ENCODE measurements at places on chromosomes 5 and 9. TPM values are rescaled to one million over a fixed set of nuclear protein-coding genes. Genes with fewer than 3 reads are reported as not detected.

PDE6A gene
- not detected for total RNA-seq

CDH18 gene
- total RNA-seq: not detected

IL7R gene
- 30.7 TPM for total RNA-seq

GRCh38 chr9:70392850-70393249, 21.6 kb downstream of the KLF9 start:
- DNase-seq: no peak

DNA sequence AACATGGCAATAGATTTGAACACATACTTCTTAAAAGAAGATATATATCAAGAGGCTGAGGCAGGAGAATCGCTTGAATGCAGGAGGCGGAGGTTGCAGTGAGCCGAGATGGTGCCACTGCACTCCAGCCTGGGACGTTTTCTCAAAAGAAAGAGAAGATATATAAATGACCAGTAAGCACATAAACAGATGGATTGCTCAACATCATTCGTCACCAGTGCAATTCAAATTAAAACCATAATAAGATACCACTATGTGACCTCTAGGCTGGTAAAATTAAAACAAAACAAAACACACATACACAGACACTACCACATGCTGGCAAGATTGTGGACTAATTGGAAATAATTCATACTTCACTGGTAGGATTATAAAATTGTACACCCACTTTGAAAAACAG, 5.3 kb upstream of the TXN start:
- no peak for DNase-seq

DNA sequence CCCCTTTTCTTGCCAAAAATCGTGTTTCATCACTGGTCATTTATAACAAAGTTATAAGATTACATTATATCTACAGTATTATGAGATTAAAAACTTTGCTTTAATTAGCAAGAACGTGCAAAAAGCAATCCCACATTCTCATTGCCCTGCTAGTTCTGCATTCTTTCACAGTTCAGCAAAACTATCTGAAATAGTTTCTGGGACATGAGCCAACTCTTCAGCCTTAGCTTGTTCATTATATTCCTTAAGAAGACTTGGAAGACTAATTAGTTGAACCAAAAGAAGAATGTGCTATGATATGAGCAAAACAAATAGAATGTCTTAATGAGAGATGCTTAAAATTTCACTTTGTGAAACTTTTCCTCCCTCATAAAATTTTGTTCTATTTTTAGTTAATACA, 76.7 kb downstream of the ITGA1 start:
- DNase-seq: no peak

DNA sequence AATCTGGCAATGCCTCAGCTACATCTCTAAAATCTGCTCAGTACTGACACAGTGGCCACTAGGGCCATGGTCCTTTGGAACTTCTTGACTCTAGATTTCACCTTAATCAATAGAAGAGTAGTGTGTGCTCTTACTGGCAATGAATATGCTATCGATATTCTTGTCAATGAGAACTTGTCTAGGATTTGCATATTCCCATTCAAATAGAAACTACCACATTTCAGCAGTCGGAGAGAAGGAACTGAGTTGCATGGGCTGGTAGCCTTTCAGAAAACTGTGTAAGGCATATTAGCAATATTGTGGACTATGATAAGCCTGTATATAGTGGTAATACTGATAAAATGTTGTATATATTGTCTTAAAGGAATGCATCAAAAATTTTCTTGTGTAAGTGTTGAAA, 45.3 kb upstream of the NAA35 start:
- DNase-seq: no peak

DNA sequence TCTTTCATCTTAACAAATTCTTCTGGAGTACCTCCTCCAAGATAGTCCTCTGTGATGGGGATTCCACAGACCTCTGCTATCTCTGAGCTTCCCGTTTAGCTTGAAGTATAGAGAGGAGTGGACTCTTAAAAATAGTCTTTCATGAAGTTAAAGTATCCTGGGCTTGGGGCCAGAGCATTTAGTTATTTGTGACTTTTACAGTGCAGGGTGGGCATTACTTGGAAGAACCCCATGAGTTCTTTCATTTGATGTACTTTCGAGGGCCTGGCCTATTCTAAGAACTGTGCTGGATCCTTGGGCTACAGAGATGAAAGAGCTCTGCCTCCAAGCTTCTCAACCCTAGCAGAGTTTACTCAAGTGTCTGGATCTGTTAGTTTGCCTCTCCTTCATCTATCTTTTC, 131.5 kb downstream of the ZSWIM6 start:
- DNase-seq: no peak

DNA sequence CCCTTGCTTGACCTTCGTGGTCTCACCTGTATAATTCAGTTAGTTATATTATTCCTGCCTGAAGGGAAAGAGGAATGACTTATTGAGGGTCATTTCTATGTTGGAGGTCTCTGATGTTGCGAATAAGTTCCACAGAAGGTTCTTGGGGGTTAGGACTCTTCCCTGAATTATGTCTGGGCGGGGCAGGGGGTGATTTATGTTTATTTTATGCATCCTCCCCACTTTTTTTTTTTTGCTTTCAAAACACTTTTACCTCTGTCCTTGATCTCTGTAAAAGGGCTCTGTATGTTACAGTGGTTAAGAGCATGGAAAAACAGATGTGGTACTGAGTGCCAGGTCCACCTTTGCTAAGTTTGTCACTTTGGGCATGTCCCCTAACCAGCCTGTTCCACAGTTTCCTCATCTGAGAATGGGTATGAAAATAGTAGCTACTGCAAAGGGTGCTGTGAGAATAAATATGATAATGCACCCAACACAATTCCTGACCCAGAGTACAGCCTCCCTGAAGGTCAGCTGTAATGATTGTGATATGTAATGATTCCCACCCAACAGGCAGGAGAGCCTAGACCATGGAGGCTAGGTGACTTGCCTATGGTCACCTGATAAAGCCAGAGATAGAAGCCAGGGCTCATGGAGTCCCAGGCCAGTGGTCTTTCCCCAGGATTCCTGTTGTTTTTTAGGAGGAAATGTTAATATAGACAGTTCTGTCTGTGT, 54.8 kb downstream of the SLC22A5 start:
- DNase-seq: peak; percentile 36

GRCh38 chr9:92488681-92489550, 6.6 kb upstream of the ASPN start:
- DNase-seq: no peak

DNA sequence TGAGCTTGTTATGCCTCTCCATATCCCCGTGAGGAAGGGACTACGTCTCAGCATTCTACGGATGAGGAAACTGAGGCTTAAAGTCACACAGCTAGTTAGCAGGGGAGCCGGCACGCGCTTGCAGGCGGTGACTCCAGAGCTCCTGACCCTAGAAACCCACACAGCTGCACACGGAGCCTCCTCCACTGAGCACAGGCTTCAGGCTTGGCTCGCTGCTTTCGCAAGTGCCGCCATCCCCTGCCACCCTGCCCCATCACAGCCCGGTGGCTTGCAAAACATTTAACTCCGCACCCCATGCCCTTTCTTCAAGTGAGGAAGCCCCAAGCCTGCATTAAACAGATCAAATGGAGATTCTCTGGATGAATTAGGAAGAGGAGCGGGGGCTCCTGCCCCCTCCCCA, 138.3 kb downstream of the HSD17B3 start:
- DNase-seq: no peak

DNA sequence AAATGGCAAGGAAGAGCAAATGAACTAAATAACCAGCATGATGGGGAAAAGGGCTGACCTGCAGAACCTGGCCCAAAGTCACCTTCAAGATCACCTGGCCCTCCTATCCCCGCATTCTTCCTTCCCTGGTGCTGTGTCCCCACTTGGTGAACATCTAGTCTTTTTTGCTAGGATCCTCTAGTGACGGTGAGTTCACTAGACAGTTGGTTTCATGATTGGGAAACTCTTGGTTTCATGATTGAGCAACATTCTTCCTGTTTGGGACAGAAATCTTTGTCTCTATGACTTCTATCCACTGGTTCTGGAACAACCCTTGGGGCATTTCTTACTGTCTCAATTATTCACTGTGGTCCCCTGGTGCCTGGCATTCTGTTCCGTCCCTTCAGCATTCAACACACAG, 50.2 kb upstream of the DAB2IP start:
- no peak for DNase-seq

GRCh38 chr5:172770374-172770674, 671 bp downstream of the DUSP1 start:
- no peak for DNase-seq

DNA sequence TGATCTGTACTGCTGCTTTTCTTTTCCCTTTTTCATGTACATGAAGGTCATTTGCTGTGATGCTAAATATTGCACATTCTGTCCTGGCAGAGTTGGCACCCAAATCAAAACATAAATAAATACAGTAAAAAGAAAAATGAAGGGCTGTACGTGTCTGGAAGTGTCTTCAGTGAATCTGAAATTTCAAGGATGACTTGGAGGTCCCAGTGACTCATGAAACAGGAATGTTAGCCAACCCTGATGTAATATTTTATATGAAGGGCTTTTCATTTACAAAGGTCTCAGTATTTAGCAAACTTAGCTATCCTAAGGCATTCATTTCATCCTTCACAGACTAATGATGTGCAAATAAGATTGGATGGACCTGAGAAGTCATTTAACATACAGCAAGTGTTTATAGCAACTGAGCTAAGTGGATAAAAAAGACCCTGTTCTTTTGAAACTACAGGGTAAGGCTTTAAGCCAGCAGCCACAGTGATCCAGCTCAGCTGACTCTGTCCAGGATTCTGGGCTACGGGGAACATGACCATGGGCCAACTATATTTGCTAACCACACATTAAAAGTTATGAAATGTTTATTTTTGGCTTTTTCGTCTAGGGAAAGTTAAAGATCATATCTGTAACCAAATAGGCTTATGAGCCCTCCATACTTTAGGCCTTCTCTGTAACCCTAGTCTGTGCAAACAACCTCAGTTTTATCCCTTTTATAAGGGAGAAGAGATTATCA, 104.0 kb upstream of the DMRTA1 start:
- no peak for DNase-seq

GRCh38 chr5:39671561-39671961, 246.8 kb upstream of the DAB2 start:
- no peak for DNase-seq

- no peak for DNase-seq
Measured at GRCh38 chr9:130872508-130872907, 24.1 kb downstream of the QRFP start.

DNA sequence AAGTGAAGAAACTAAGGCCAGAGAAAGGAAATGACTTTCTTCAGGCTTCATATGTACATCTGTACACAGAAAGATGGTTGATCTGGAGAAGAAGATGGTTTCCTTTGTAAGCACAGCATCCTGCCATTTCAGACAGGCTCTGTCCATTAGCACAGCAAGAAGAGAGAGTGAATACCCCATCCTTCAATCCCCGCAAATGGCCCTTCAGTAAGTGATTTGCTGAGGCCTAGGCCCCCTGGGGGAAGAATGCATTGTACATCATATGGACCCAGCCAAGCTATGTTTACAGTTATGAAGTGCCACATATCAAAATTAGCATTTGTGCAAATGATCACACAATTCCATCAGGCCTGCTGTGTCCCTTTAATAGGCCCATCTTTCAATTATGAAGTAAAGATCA, 657.4 kb downstream of the BRINP1 start:
- DNase-seq: no peak

DNA sequence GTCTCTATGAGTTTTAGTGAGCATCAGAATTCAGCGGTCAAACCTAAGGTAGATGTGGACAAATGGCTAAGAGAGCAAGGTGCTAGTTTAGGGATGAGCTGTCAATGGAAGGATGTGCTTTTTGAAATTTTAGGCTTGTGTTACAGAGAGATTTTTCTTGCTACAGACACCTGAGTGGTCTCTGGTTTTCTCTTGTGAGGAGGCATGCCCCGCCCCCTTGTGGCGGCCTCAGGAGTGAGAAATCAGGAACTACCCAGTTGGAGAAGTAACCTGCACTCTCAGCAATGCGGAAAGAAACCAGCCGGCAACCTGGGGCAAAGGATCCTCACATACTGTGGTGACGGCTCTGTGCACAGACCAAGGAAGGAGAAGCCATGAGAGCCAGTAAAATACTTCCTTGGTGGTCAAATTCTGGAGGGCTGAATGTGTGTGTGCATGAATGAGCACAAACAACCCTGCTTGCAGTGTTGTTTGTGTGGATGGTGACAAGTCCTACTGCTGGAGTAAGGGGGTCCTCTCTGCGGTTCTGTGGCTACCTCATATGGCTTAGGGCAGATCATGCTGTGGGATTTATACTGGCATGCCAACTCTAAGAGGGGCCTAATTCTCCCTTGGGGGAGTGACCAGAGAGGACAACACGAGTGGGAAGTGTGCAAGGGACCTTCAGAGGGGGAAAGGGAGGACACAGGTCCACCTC, 16.7 kb upstream of the HSD17B4 start:
- DNase-seq: peak; percentile 80

- no peak for DNase-seq
Measured at GRCh38 chr5:3226196-3226920, 369.3 kb upstream of the IRX1 start.

- no peak for DNase-seq
Measured at GRCh38 chr5:33788922-33789566, 102.7 kb downstream of the ADAMTS12 start.

- no peak for DNase-seq
Measured at GRCh38 chr5:61029456-61030162, 84.6 kb downstream of the NDUFAF2 start.

DNA sequence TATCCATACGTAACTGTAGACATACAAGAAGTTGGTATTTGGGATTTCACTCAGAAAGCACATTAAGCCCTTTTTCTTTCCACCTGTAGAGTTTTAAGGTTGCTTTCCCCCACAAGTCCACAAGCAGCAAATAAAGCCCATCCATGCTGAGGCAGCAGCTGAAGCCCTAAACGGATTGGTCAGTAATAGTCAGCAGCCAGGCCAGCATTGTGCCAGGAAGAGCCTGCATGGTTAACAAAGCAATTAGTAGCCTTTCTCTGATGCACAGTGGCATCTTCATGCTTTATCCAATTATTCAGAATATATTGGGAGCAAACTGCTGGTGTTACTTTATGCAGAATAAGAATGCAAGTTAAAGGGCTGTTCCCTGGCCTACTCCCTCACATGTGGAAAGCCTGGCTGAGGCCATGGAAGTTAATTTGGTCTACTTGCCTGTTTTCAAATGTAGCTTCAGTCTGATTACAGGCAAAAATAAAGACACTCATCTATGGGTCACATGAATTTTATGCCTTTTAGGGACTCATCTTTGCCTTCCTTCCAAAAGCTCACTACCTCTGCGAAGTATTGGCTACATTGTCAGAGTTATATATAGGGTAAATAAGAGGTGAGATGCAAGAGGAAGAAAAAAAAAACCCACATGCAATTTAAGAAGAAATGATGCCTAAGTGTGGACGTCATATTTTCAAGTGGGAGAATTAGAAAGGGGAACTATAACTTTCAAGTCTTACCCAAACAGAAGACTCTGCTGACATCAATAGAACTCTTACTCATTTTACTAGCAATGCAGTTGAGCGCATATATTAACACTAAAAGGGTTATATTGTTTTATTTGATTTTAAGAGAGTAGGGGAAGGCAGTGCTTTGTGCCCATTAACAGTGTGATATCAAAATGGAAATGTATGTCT, 15.9 kb downstream of the EBF1 start:
- DNase-seq: no peak
